ENCODE measurements at places on chromosomes 4 and X.

- no peak for DNase-seq
These were observed 199.3 kb upstream of the FAT4 start for GRCh38 chr4:125115476-125115875.

DNA sequence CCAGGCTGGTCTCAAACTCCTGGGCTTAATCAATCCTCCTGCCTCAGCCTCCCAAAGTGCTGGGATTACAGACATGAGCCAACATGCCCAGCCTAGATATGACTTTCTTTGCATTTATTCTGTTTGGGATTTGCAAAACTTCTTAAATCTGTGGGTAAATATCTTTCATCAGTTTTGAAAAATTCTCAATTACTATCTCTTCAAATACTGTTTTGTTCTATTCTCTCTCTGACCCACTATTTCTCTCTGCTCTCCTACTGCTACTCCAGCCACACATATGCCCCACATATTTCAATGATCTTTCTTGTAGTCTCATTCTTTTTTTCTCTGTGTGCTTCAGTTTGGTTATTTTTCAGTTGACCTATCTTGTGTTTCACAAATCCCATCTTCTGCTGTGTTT, 205.1 kb downstream of the CHIC2 start:
- DNase-seq: no peak

DNA sequence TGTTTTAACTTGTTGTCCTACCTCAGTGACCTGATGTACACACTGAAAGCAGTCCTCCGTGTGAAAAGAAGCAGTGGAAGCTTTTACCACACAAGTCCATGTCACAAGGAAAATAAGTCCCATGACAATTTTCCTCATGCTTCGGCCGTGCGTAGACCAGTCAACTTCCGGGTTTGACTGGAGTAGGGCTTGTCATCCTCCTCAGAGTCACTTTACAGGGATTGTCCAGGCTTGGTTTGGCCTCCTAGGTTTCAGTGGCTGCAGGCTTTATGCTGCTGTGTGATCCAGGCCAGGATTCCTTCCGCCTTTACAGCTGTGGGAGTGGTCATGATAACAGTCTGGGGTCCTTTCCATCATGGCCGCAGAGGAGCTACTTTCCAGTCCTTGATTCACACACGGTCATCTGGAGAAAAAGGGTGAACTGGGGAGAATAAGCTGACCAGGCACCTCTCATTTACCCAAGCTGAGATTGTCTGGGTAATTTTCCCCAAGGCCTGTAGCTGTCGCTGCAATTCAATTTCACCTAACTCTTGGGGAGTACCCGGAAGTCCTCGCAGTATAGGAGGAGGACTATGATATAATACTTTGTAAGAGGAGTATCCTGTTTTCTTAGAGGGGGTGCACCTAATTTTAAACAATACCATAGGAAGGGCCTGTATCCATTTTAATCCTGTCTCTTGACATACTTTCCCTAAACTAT, 206.1 kb upstream of the KLF8 start:
- no peak for DNase-seq

DNA sequence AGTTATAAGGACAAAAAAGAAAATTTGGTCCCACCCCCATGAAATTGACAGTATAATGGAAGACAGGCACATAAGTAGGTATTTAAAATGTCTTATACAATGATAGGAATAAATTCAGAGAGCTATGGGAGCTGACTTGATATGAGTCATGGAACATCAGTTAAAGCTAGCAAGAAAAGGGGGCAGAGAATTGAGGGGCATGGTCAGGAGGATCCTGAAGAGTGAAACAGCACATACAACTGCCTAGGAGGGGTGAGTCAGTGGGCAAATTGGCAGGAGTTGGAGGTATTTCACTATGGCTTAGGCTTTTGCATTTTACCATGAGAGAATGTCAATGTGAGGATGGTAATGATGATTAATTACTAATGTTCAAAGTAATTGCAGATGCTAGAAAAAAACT, 95.4 kb upstream of the BANK1 start:
- no peak for DNase-seq

DNA sequence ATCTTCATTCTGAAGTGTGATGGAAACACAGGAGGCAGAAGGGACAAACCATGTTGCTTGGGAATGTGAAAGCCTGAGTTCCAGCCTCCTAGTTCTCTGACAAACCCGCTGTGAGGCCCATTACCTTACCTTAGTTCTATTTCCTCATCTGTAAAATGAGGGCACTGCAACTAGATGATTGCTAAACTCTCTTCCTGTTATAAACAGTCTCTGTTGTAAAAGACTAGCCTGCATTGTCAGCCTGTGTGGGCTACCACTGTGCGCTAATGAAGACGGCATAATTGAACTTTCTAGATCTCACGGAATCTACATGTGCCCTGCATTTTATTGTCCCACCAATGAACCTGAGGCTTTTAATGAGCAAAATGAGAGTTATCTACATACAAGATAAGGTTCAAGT, 147.2 kb downstream of the AFF2 start:
- no peak for DNase-seq

- no peak for DNase-seq
These were observed 98.5 kb downstream of the FRAS1 start for GRCh38 chr4:78155616-78156105.

DNA sequence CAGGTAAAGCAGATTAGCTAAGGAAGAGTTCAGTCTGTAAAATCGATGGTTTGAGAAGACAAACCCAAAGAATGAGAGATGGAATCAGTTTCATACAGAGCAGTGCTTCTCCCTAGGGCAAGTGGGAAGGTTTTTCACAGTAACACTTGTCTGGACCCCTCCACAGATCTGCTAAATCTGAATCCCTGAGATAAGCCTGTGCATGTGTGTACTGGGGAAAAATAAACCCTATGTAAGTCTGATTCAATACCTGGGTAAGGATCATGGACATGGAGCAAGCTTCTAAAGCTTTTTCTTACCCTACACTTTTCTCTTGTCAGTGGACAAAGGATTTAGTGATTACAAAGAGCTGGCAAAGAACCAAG, 13.6 kb downstream of the ELOVL6 start:
- DNase-seq: no peak

DNA sequence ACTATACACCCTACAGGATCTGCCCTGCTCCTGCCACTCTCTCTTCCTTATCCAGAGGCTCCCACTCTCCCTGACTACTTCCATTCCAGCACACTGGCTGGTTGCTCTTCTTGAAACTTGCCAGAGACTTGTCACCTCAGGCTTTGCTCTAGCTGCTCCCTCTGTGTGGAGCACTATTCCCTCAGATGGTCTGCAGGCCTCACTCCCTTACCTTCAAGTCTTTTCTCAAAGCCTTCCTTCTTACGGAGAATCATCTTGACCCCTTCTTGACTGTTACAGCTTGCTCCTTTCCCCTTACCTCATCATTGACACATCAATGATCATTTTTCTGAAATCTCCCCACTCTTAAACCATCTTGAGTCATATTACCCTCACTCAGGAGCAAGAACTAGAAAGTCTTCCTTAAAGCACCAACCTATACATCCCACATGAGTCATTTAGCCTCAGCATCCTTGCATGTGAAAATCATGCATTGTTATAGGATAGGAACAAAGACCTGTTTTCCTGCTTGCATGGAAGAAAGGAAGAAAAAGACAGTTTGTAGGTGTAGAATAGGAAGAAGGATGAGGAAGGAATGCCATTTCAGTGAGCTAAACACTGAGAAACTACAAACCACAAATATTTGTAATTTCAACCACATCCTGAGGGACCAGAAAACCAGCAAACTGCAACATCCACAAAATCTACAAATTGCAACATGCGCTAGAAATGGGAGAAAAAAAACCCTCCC, 55.7 kb downstream of the ANTXR2 start:
- no peak for DNase-seq

DNA sequence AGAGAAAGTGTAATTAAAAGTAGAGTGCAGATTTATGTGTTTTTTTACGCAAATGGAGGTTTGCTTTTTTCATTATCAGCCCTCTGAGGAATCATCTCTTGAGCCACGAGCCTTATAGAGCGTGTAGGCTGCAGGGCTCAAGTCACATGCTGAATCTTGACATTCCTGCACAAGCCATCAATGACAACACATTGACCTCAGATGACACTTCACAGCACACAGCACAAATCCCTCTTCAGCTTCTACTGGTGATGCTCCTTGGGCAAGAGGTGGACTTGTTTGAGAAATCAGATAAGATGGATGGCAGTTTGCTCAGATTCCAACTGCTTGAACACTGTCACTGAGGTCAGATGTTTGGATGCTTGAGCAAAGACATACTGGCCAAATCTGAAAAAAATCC, 250.6 kb downstream of the SNCA start:
- DNase-seq: no peak

DNA sequence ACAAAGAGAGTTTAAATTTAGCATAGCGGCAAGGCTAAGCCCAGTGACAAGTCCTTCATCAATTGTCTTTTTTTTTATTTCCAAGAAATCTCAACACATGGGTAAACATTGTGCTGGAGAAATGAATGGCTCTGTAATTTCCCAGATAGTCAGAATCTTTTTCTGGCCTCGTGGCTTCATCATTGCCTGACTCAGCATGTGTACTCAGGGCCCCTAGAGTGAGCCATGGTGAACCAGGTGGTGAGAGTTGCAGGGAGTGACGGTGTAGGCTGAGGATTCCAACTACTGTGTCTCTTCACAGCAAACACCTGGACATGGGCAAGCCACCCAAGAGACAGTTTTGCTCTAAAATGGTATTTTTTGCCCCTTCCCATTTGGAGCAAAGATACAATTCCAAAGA, 43.1 kb upstream of the UCP1 start:
- no peak for DNase-seq
